WTC11 (cell line): ENCODE measurements at places on chromosomes 11 and 22. TPM values are rescaled to one million over a fixed set of nuclear protein-coding genes. Genes with fewer than 3 reads are reported as not detected.
A peak's percentile ranks its signal among the peaks of the same experiment; 100 is the strongest.

DNA sequence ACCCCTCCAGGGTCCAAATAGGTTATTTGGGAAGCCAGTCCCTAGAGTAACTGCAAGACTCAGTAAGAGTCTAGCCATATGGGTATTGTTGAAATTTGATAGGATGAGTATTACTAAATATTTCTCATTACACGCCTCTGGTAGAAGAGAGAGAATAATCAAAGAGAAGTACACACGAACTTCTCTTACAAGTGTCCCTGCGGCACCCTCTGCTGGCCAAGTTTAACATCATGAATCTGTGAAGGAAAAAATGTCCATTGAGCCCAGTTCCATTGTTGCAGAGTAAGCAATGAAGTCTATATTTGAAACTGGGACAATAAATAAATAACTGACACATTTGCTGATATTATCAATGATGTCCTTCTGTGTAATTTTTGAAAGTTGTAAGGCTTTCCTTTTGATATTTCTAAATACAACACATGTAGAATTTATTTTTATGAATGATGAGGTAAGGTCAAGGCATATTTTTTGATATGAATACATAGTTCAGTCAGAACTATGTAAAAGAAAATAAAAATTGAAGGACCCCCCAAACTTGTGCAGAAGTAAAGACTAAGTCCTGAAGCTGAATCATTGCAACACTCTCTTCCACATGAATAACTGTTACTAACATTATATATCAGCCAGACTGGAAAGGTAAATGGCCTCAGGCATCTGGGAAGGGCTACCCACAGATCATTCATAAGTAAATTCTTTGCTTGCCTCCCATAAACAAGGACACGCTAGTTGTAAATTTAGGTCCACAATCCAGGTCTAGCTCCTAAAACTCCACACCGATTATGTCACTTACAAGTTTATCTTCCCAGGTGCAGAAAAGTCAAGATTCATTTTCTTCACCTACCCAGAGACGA is 10.0 kb downstream of the OR51L1 start:
- DNase-seq: peak; percentile 52

- DNase-seq: no peak
Measured at GRCh38 chr22:27138471-27138870, 481.1 kb downstream of the MIAT start.

DNA sequence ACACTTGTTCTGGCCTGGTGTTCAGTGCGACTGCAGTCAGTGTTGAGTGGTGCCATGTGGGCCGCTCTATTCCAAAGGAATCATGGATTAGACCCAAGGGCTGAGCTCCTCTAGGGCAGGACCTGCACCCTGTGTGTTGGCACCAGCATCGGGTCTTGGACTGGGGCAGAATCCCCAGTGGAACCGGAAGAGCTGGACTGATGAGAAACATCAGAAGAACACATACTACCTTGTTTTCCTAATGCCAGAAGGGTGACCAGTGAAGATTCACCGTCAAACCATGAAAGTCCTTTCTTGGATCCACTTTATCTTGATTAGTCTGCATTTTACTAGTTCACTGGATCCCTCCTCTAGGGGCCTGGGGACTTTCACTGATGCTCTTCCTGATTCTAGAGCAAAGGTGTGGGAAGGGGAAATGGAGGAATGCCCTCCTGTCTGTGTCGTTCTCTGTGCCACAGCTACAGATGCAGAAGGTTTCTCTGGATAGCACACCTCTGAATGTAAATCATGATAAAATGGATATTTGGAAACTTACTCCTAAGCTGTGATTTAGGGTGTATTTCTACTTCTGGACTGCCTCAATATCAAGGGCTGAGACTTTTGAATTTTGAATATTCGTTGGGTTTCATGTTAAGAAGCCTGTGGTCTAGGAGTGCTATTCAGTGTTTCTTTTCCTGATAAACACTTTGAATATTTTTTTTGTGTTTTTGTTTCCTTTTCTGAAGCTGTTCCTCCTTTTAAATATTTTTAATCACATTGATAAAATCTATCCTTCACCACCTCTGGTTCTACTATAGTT is 11.0 kb upstream of the GLB1L3 start:
- no peak for DNase-seq

The KDM4E gene
- not detected in 3 replicates for total RNA-seq

The C11orf52 gene
- total RNA-seq: 2.1 to 4.2 TPM (median 3.0 TPM) in 3 replicates

DNA sequence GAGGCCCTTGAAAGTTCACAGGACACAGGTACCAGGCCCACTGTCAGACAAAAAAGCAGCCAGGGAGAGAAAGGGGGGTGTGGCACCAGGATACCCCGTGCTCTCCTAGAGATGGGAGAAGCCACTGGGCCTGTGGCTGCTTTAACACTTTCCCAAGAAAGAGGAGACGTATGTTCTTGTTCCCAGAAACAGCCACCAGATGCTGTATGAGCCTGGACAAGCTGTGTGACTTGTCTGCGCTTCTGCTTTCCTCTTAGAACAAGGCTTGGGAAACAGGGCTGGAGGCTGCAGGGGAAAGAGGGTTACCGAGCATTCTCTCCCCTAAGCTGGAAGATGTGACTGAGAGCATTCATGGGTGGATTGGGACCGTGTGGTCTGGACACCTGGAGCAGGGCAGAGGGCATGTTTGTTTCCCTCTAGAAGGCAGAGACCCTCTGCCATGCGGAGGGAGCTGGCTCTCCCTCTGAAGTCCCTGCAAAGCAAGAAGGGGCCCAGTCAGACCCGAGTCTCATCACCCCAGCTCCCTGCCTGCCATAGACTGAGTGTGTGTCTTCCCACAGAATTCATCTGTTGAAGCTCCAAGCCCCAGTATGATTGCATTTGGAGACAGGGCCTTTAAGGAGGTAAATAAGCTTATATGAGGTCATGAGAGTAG is 74.1 kb downstream of the TRIM29 start:
- no peak for DNase-seq

DNA sequence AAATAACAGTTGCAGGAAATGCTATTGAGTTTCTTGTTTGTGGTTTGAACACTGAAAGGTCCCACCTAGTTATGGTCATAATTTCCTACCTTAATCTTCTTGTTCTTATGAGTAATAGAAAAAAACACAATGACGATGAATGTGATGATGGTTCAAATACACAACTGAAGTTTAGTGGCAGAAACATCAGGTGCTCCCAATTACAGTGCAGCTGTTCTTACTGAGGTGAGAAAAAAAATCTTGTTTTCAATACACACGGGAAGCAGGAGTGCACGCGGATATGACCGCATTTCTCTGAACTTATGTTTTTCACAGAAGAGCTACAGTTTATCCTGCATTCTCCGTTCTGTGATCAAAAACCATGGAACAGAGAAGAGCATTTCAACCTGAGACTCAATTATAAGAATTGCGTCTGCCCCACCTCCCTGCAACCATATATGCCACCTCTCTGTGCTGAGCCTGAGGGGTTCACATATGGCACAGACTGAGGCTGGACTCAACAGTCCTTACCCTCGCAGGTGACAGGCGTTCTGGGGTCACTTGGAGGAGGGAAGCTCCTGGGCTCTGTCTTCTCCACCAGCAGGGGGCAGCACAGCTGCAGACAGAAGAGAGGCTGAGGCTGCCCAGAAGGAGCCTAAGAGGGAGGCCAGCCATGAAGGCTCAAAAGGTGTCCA is 99.7 kb upstream of the IGLL5 start:
- peak; percentile 82 for DNase-seq

The SLC22A9 gene
- total RNA-seq: not detected in 3 replicates

GRCh38 chr22:16953206-16954059 is 54.6 kb downstream of the GAB4 start:
- DNase-seq: no peak

- DNase-seq: peak; percentile 26
Measured at GRCh38 chr11:124075841-124076651, 34.9 kb upstream of the OR10G7 start.

GRCh38 chr22:48198489-48199459 is 1436.3 kb downstream of the TBC1D22A start:
- peak; percentile 19 for DNase-seq

DNA sequence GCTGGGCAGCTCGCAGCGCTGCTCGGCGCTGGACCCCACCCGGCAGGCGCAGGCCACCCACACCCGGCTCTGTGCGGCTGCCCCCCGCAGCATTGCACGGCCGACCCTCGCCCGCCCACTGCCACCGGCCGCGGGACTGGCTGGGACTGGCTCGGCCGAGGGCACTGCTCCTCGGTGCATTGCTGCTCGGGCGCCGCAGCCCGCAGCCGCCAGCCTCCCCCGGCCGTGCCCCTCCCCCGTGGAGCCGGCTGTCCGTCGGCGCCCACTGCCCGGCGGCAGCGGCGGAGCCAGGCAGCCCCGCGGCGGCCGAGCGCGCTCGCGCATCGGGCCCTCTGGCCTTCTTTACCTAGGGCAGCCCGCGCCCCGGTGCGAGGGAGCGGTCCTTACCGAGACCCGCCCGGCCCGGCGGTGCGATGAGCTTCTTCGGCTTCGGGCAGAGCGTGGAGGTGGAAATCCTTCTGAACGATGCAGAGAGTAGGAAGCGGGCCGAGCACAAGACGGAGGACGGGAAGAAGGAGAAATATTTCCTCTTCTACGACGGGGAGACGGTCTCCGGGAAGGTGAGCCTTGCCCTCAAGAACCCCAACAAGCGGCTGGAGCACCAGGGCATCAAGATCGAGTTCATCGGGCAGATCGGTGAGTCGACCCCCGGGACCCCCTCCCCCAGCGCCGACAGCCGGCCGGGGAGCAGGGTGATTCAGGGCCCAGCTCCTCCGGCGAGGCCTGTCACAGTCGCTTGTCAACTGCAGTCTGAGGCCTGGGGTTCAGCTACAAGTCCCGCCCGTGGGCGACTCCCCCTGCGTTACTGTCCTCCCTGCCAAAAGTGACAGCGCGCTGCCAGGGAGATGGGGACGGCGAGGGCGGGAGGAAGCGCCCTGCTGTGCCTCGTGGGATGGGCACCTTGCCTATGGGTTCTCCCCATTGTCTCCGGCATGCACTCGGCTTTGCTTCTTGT is 516 bp downstream of the VPS26B start:
- peak; percentile 30 for DNase-seq

- DNase-seq: no peak
Measured at GRCh38 chr11:108527382-108527781, 29.2 kb upstream of the POGLUT3 start.

DNA sequence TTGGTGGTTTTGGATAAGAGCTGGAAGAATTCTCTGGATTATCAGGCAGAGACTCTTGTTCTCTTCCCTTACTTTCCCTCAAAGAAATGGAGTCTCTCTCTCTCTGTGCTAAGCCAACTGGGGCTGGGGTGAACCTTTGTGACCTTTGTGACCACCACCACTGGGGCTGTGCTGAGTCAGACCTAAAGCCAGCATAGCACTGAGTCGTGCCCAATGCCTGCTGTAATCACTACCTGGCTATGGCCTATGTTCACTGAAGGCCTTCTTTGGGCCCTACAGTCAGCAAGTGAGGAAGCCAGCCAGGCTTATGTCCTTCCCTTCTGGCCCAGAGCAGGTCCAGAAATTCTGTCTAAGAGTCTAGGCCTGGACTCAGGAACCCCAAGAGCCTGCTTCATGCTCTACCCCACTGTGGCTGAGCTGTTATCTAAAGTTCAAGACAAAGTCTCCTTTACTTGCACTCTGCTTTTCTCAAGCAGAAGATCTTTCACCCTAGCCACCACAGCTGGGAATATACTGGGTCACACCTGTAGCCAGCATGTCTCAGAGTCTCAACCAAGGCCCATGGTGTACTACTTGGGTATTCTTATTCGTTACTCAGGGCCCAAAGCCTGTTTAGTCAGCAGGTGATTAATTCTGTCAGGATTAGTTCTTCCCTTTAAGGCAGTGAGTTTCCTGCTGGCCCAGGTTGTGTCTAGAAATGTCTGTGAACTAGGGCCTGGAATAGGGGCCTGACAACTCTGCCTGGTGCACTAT is 86.0 kb downstream of the EHF start:
- DNase-seq: no peak

DNA sequence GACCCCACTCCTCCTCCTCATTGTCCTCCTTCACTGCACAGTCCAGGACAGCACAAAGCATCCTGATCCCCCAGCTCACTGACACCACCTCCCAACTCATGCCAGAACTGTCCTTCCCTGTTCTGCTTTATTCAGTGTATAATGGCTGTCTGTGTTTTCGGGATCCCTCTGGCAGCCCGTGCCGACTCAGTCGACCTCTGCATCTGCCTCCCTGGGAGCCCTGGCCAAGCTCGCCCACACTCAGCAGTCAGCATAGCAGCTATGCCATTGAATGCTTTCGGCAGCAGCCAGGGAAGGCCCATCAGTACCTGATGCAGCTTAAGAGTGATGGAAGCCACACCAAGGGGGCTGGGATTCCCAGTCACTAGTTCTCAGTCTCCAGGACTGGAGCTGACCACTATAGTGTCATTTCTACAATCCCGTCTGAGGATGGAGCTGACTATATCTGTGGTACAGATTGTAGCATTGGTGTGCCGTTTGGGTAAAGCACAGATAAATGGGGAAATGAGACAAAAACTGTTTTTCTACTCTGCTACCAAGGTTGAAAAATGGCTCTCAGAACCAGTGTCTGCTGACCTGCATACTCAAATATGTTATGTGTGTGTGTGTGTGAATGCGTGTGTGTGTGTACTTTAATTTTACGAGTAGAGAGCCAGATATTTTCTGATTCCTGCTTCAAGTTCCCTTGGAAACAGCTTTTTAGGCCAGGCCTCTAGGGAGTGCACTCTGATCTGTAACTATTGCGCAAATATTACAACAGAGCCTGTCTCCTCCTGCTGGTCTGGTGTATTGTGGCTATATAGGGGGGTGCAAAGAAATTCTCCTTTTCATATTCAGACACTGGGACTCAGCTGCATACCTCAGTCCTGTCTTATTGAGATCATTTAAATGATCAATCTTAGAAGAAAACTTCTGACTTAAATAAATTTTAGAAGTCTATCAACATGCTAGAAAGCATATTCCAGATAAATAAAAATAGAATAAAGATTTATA is 78.8 kb upstream of the TOP3B start:
- DNase-seq: no peak

The OR4A16 gene
- total RNA-seq: not detected in 3 replicates

The VSIG10L2 gene
- total RNA-seq: not detected in 3 replicates

DNA sequence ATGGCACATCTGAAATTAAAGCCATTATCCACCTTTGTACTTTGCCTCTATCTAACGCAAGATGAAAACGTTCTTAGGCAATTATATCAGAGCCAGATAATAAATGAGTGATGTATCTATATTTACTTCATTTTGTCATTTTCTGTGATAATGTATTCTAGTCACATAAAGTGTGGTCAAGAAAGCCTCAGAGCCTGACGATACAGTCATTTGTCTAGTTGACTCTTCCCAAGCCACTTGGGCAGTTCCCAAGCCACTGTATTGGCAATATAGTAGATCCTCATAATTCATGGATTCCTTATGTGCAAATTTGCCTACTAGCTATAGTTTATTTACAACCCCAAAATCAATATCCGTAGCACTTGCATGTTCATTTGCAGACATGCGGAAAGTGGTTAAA is 7.8 kb downstream of the HOATZ start:
- DNase-seq: no peak

GRCh38 chr22:21735200-21736083 is at the start of gene YPEL1:
Gene YPEL1, minus strand, starts transcription at chr22:21735794. Its CDS starts 25,050 bp downstream, at chr22:21710744.
- peak; percentile 97 for DNase-seq

DNA sequence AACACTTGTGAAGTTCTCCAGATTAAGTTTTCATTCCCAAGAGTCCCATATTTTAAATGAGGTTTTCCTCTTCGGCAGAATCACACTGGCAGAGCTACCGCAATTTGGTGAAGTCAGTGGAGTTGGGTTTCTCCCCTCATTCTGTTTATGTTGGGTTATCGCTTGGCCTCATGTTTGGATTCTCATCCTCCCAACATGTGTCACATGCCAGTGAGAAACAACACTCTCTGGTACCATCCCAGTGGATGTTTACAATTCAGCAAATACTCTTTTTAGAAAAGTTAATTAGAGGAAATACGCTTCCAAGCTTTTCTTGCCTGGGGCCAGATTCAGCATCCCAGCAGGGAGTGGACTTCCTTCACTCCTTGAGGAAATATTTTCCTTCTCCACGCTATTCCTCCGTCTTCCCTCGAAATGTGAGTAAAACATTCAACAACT is 2.1 kb downstream of the PAMR1 start:
- no peak for DNase-seq

The MS4A7 gene
- total RNA-seq: 0.25 to 0.46 TPM (median 0.31 TPM) in 3 replicates

The PRRG4 gene
- total RNA-seq: 0.87 to 1.1 TPM (median 1.1 TPM) in 3 replicates

The DEUP1 gene
- 0.16 to 0.53 TPM (median 0.44 TPM) in 3 replicates for total RNA-seq
